Activated naive CD4-positive, alpha-beta T cell treated with anti-CD3 and anti-CD28 coated beads, Interleukin-2, amount 50 U/mL, for 16 hours (primary cell): ENCODE measurements at places on chromosomes 13 and 19.

- no peak for DNase-seq
These were observed 23.6 kb downstream of the PROZ start for GRCh38 chr13:113182046-113182445.

DNA sequence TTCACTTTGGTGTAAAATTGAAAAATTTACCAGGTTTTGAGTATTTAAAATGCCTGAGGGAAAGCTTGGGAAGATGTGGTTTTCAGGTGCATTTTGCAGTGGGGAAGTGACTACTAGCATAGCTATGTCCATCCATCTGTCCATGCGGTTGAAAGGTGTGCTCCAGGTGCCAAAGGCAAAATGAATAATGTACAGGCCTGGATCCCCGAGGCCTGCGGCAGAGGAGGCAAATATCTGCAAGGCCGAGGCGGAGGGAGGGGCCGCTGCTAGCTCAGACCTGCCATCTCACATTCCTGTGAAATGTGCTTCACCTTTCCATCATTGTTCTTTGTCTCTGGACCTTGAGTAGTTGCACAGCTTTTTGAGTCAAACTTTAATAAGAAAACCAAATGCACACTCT, 65.5 kb downstream of the ERCC5 start:
- no peak for DNase-seq

GRCh38 chr13:44867825-44868224, 121.4 kb downstream of the NUFIP1 start:
- no peak for DNase-seq

DNA sequence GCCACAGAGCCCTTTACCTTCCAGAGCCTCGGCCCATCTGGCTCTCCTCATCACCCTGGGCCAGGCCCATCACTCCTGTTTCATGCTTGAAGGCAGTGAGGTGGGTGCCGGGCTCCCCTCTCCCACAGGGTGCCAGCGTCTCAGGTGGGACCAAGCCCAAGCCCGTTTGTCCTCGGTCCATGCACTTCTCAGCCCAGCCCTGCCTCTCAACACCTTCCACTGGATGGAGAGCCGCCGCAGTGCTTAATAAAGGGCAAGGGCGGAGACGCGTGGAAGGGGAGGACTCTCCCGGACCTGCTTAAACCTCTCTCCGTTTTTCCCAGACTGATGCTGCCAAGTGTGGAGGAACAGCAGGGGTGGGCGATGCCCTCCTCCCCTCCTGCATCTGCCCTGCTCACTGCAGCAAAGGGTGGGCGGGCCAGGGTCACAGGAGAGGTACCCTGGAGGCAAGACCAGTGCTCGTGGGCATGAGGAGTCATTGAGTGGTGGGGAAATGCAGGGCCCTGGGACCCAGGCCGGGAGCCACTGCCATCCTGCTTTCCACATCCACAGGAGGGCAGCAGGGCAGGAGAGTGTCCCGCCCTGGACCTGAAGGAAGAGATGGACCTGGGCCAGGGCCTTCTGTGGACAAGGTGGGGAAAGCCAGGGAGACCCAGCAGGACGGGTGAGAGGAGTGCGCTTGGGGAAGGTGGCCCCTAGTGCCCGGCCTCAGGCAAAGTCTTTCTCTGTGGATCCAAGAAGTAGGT, 9.7 kb upstream of the ATP11A start:
- DNase-seq = no peak

DNA sequence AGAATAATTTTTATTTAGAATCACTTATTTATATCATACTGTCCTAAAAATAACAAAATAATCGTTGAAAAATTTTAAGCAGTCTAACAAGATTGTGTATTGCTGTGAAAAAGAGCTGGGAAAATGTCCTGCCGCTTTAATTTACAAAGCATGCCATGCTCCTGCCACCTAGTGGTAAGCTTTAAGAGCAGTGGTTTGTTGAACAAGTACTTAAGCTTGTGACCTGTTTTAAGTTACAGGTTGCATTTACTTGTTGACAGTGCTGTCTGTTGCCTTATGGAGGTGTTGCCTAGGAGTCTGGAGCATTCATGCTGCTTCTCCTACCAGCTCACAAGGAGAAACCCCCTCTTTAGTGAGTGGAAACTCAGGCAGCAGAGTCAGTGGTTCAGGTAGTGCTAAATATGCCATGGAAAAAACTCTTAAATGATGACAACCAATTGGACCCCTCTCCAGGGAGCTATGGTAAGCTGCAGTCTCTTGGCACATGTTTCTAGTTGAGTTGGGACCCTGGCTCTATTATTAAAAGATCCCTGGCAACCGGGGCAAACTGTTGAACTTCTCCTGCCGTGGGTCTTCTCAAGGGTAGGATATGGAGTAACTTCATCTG, 68.4 kb downstream of the SPATA13 start:
- no peak for DNase-seq

DNA sequence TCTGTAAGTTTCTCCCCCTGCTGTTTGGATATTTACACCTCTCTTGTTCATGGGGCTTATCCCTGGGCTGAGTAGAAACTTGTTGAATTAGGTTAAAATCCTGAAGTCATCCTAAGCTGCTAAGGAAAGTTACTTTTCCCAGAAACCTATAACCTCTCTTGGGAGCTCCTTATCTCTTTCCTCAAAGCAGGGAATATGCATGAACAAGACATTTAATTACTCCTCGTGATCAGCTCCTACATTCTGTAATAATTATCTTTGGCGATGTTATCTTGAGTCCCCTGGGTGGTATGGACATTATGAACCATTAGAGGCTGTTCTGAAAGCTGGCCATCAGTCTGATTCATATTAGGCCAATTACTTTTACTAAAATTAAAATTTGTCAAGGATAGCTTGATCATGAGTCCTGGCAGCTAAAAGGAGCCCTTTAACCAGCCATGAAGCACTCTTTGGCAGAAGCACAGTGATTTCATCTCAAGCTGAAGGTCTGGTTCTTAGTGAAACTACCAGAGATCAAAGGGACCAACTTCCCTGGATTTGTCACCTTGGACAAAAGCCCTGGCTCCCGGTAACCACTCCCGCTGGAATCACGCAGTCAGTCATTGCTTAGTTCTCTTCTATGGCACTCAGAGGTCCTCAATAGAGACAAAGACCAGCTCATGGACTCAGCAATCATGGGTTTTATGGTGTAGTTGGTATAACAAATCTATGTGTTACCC, 811.8 kb downstream of the UQCRFS1 start:
- no peak for DNase-seq

DNA sequence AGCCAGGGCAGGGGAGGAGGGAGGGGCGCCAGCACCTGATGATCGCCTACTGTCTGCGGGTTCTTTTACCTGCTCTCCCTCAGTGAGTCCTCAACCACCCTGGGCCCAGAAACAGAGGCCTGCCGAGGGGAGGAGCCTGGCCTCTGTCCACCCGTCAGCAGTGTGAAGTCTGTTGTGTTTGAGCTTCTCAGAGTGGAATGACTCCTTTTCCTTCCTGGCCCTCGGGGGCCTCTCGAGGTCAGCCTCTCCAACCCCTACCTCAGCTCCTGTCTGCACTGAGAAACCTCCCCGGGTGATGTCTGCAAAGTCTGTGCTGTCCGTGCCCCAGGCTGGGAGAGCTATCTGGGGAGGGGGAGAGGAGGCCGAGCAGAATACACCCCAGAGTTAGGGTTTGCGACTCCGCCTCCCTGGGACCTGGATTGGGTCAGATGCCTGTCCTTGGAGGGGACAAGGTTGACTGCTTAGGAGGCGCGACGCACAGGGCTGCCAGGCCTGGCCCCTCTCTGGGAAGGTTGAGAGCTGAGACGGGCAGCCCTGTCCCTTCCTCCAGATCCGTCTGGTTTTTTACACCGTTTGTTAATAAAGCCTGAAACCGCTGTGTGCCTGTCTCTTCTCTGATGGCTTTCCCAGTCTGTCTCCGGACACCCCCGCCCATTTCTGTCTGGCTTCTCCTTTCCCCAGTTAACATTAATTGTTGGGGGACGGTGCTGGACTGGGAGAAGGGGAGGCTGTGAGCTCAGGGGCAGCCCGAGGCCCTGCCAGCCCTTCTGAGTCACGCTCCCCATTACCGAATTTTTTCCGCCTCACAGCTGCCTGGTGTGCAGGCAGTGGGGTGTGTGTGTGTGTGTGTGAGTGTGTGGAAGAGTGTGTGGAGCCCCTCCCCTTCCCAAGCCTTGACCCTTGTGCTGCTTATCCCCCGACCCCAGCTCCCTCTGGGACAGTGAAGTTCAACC, 989 bp upstream of the SSC5D start:
- peak; percentile 43 for DNase-seq

DNA sequence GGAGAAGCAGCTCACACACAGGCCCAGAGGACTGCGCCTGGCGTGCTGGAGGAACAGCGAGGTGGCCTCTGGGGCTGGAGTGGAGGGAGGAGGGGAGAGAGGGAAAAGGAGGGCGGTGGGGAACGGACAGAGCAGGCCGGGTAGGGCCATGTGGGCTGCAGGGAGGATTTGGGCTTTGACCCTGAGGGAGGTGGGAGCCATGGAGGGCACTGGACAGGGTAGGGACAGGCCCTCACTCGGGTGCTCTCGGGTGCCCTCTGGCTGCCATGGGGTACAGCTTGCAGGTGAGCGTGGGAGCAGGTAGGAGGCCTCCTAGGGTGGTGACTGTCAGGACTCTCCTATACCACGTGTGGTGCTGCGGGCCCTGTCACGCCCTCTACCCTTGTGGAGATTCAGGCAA, 22.8 kb downstream of the PLIN4 start:
- no peak for DNase-seq
